ENCODE measurements at places on chromosomes 11 and 22.

- DNase-seq = peak; percentile 94
These were observed 29.1 kb upstream of the BIRC3 start for GRCh38 chr11:102287964-102288724.

- DNase-seq = no peak
These were observed 9.3 kb downstream of the C11orf24 start for GRCh38 chr11:68262544-68262827.

DNA sequence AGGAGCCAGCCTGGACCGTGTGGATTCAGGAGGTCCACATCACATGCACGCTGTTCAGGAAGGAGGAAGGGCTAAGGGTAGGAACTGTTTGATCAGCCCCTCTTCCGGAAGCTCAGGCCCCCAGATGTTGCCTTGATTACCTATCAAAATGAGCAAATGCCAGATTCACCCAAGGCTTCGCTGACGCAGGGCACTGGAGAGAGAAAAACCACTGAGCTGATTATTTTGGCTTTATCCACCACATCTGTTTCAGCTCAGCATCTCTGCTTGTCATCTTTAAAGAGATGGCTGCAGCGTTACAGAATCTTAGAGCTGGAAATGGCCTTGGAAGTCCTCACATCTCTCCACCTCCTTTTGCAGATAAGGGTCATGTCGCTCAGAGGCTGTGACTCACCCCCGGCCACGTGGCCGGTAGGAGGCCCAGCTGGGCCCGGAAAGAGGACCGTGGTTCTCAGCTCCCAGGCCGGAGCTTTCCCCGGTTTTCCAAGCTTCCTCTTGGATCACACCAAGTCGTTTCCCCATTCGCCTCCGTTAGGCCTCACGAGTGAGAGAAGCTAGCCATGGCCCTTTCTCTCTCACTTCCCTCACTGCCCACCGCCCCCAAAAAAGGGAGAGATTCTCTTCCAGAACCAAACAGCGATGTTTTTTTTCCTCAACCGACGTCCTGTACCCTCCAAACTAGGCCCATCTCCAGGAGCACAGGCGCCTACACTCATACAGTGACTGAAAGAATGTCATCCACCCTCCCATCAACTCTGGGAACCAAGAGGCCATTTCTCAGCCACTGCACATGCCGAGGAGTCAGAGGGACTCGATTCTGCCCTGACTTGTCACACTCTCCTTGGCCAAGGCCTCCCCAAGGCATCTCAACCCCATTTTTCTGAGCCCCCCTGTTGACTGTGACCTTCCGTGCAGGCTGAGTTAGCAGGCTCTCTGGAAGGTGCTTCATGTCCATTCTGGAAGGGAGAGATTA, 37.6 kb downstream of the LIF start:
- DNase-seq = no peak

GRCh38 chr11:64591257-64592233, 525 bp downstream of the SLC22A12 start:
- DNase-seq = no peak

DNA sequence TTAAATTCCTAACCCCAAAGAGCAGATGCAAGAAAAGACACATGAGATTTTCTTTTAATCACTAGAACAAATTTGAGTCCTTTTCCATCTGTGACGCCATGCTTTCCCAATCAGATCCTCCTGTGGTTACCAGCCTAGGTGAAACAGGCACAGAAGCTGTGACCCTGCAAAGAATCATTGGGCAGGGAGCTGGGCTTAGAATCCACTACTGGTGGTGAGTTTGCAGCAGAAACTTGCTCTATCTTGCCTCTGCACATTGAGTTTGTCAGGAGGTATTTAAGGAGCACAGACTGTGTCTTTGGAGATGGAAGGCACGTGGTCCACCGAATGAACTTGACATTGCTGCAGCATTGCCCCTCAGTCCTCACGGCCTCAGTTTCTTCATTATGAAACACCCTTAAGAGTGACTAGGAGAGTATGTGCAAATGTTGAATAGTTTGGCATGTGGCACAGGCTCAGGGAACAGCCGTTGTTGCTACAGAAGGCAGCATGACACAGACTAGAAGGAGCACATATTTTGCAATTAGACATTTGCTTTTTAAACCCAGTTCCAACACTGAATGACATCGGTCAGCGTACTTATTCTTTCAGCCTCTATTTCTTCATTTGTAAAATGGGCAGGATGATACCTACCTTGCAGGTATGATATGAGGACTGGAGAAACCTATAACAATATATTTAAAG, 127.6 kb downstream of the DBX1 start:
- DNase-seq = no peak
